ENCODE measurements at places on chromosomes 12 and 14.

DNA sequence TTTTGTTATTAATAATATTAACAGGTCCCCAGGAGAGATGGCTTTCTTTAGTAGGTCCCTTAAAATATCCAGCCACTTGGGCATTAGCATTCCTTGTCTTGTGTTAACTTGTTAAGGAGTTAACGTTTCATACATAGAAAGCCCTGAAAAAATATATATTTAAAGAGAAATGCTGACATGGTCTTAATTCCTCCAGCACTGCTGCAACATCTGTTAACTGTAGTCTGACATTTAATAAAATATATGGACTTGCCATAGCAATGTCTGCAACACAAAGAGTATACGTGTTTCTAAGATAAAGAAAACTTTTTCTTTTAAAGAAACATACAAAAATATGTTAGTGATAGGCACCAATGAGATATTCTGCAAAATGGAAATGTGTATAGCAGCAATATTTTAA, 10.0 kb downstream of the SLC38A4 start:
- DNase-seq, result no peak

DNA sequence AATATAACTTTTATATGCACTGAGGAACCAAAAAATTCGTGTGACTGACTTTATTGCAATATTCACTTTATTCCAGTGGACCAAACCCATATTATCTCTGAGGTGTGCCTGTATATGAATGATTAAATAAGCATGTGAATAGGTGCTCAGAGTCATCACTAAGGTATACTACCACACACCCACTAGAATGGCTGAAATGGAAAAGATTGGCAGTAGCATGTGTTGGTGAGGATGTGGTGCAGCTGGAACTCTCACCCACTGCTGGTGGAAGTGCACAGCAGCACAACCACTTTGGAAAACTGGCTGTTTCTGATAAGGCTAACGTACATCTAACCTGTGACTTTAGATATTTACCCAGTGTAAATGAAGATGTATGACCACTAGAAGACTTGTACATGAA, 36.8 kb downstream of the GOLGA5 start:
- DNase-seq, result no peak

DNA sequence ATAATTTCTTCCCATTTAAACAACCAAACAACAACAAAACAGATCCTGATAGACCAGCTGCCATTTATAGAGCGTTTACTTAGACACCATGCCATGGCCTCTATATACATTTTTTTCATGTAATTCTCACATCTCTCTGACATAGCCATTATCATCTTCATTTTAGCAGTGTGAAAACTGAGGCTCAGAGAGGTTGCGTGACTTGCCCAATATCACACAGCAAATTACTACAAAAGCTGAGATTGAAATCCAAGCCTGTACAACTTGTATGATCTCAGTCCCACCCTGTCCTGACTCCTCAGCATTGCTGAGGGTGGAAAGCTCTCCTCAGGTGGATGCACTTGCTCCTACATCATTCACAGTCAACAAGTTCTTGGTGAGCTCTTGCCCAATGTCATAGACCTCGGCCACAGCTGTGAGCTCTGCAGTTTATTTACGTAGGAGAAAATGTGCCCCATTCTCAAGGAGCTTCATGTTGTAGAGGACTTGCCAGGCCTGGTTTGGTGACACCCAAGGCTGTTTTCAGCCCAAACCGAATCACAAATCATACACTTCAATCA, 55.5 kb downstream of the CRACR2A start:
- no peak for DNase-seq

- no peak for DNase-seq
These were observed 121.8 kb downstream of the SLC38A6 start for GRCh38 chr14:61102549-61103466.

GRCh38 chr12:122870867-122871664, 24.9 kb downstream of the VPS37B start:
- DNase-seq, result no peak

DNA sequence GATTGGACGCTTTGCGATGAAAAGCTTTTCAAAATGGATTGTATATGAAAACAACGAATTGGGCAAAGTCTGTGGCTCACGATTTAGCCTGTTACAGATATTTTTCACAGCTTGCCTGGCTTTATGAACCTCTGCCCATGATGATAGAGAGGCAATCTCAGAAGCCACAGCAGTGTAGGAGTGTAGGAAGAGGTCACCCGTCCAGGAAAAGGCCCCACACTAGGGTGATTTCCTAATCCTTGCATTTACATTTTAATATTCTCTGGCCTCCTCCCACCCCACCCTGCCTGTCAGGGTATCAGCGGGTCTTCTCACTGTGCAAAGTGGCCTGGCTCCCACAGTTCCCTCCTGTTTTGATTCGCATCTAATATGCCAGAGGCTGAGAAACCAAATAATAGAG, 81.8 kb upstream of the FOXN3 start:
- no peak for DNase-seq

Data from HTR-8/SVneo (cell line).